ENCODE measurements at places on chromosomes 1 and 21.

- DNase-seq: no peak
These were observed 376.7 kb downstream of the S1PR1 start for GRCh38 chr1:101613546-101613945.

- DNase-seq: no peak
These were observed 24.2 kb upstream of the FHAD1 start for GRCh38 chr1:15222653-15223303.

DNA sequence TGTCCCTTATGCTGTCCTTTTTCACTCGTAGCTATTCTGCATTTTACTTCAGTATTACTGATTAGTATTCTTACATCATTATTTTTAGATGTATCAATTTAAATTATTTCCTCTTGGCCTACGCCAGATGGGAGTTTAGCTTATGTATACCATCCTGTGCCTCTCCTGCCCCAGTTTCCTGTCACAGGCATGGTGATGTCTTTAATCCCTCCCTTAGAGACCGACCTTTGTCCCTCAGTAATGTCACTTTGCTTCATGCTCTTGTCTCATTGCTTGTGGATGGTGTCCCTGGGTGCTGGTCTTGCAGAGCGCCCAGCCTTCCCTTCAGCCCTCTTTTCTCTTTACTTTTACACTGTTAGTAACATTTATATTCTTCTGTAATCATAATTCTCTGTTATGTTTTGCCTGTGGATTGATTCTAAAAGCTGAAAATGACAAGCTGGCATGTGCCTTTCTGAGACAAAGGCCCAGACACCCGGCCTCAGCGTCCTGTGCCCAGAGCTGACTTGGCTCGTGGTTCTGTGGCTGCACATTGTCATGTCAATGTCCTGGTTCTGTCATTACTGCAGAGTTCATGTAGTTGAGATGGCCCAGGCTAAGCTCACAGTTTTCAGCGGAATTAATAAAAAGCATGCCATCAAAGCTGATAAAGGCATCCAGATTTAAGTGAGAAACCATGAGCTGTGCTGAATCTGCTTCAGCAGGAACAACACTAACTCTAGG lies 100.7 kb downstream of the MTR start:
- DNase-seq: no peak

GRCh38 chr21:38839328-38840286 lies 33.9 kb downstream of the ETS2 start:
- peak; percentile 64 for DNase-seq

- no peak for DNase-seq
These were observed 71.4 kb upstream of the RAB4A start for GRCh38 chr1:229199261-229200243.

GRCh38 chr1:63904826-63905225 lies 131.0 kb downstream of the ROR1 start:
- no peak for DNase-seq

All from stimulated activated CD8-positive, alpha-beta memory T cell treated with anti-CD3 and anti-CD28 coated beads, Interleukin-4, amount 100 ng/mL, for 48 hours (primary cell).